ENCODE measurements at places on chromosomes 7 and 10.

- no peak for DNase-seq
These were observed 107.3 kb upstream of the FAM171A1 start for GRCh38 chr10:15478429-15478828.

GRCh38 chr7:1593091-1593866 is 23.4 kb upstream of the PSMG3 start:
- no peak for DNase-seq

GRCh38 chr7:144011458-144012230 is 11.5 kb downstream of the OR6B1 start:
- no peak for DNase-seq

DNA sequence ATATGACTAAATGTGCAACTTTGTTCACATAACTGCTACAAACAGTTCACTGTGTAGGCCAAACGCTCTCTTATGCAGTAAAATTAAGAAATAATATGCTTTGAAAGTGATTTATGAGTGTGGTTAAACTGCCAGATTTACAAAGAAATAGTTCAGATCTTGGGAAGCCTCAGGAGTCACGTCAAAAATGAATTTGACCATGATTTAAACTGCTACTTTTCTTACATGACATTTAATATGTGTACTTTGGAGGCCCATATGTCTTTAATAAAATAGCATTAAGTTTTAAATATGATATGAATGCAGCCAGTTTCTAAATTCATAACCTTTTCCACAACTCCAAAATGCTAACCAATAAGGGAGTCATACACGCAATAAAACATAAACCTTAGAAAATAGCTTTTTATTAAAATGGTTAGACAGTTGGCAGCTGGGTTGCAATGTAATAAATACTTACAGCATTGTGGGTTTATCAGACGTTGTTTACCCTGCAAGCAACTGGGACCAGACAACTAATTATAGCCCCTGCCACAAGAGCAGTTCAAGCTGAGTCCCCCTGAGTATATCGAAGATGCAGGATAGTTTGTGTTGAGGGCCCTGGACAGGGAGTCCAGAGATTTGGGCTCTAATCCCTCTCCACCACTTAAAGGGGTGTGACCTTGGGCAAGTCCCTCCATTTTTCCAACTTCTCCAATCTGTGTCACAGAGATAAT is 640.4 kb downstream of the LRMDA start:
- DNase-seq = no peak

- no peak for DNase-seq
These were observed 626.5 kb upstream of the GALNT17 start for GRCh38 chr7:70505468-70505867.

DNA sequence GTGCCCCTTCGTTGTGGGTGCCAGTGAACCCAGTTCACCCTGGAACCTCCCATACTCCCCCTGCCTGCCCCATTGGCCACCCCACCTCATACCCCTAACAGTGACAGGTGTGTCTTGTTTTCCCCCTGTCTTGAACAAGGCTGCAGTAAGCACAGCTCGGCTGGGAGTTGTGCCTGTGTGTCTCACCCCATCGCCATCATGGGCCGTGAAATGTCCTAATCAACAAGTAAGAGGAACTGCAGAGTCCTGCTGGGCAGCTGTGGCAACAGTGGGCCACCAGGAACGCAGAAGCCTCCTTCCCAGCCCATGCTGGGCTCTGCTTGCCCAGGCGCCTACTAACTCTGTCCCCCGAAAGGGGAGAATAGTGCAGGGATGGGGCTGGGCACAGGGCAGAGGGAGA is 91.6 kb downstream of the C10orf105 start:
- DNase-seq = no peak

- DNase-seq = no peak
These were observed 154.8 kb downstream of the RPS24 start for GRCh38 chr10:78188446-78188845.

GRCh38 chr10:33643042-33643441 is 308.6 kb upstream of the NRP1 start:
- no peak for DNase-seq

DNA sequence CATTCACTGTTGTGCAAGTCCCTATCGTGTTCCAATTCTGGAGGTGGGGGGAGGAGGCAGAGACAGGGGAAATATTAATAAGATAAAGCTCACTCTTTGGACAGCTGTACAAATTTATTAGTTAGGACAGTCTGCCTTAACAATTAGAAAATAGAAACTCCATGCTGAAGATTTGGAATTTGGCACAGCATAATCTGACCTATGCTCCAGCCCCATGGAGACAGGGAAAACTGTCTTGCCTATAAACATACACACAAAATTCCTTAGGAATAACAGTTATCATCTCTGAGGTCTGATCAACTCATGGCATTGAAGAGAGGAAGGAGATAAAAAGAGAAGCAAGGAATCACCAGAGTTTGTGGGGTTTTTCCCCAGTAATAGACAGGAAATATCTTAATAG is 335.4 kb upstream of the MEOX2 start:
- DNase-seq = no peak

- no peak for DNase-seq
These were observed 130.8 kb upstream of the LYZL1 start for GRCh38 chr10:29158066-29158465.

- no peak for DNase-seq
These were observed 76.2 kb upstream of the KIAA1217 start for GRCh38 chr10:24132741-24133140.

GRCh38 chr7:137601642-137602041 is 245.1 kb downstream of the DGKI start:
- DNase-seq = no peak

- DNase-seq = no peak
These were observed 110.2 kb downstream of the RAB11FIP2 start for GRCh38 chr10:117936566-117936965.

GRCh38 chr10:122554131-122555036 is 6.2 kb upstream of the DMBT1 start:
- DNase-seq = no peak

GRCh38 chr10:71005337-71006305 is 117.3 kb upstream of the PCBD1 start:
- no peak for DNase-seq

- DNase-seq = no peak
These were observed 292.9 kb upstream of the PITRM1 start for GRCh38 chr10:3465406-3465891.

Data from iPS DF 6.9 (cell line).